EL (cell line): ENCODE measurements at places on chromosomes 5 and 9.

DNA sequence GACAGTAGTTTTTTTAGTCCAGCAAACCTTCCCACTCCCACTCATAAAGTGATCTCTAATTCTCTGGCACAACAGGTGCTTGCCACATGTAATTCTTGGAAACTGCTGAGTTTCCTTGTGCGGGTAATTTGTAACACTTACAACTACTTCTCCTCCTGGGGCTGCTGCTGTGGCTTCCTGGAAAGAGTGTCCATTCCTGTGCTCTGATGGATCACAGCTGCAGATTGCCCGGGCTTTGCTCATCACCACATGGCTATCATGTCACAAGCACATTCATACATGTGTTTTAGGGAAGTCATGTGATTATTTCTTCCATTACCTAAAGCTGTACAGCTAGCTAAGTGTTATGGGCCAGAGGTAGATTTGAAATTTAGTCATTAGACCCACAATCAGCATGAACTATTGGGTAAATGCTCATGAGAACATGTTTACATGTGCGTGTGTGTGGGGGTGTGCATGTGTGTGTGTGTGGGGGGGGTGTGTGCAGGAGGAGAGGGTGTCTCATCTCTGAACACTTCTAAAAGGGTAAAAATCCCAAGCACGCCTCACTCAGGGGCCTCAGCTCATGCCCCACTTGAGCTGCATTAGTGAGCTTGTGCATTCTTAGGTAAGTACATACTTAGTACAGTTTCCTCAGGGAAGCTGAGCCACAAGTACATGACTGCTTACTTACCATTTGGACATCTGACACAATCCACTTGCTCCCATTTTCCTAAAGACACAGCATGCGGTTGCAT lies 118.1 kb upstream of the CCDC112 start:
- DNase-seq, result peak; percentile 90

DNA sequence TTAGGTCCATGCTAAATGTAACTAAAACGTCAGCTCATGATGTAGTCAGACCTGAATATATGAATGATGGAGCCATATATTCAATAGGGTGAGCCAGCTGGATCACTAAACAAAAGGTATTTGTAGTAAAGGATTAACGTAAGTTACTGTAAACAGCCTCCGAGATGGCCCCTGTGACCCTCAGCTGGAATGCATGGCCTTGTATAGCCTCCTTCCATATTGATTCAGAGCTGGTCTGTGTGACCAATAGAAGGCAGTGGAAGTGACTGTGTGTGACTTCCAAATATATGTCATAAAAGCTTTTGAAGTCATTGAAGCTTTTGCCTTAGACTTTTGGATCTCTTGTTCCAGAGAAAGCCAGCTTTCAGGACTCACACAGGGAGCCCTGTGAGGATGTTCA lies 154.4 kb upstream of the CHD1 start:
- no peak for DNase-seq

- no peak for DNase-seq
Measured at GRCh38 chr9:75990576-75991304, 100.3 kb downstream of the PCSK5 start.

GRCh38 chr9:86352440-86353077 lies 1.7 kb downstream of the TUT7 start:
- peak; percentile 25 for DNase-seq

DNA sequence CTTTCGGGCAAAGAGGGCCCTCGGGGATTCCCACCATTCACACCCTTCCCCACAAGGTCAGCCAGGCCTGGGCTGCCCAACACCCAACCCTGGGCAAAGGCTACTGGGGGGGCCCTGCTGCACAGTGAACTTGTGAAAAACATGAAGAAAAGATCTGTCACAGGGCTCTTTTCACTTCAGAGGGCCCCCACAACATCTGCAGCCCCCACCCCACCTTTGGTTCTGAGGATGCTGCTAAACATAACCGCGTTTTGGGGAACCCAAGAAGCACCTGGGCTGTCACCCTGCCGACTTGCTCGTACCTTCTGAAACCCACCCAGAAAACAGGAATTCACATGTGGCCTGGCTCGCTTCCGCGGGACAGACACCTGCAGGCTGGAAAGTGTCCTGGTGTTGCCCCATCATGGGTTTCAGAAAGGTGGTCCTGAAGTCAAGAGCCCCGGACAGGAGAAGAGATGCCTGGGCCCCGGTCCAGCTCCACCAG lies 29.3 kb downstream of the B4GALT1 start:
- no peak for DNase-seq

- DNase-seq, result peak; percentile 87
Measured at GRCh38 chr9:35790385-35791296, 750 bp upstream of the NPR2 start.

DNA sequence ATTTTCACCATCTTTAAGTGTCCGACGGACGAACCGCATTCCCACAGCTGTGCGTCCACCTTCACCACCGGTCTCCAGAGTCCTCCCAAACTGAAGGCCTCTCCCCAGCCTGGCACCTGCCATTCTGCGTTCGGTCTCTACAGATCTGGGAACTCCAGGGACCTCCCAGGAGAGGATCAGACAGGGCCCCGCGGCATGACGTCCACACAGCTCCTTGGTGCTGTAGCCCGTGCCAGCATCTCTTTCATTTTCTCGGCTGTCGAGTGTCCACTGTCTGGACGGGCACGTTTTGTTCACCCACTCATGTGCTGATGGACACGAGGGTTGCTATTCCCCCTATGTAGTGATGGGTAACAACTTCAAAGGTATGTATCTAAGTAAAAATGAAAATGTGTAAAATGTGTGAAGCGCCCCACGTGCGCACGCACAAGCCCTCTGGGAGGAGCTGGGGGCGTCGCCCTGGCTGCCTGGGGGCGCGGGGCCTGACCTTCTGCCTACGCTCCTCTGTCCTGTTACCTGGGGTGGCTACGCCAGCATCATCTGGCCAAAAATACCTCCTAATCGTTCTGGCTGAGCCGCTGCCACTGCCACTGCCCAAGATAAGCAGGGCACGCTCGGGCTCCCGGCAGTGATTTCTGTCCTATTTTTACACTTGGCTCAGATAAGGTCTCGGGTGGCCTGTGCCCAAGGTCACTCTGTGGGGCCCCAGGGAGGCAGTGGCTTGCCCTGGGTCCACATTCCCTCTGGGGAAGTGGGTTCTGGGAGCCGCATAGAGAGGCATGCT lies 10.8 kb upstream of the SLC12A7 start:
- no peak for DNase-seq

- no peak for DNase-seq
Measured at GRCh38 chr5:115541611-115542010, 3.0 kb downstream of the FEM1C start.

GRCh38 chr5:35302544-35302943 lies 72.3 kb upstream of the PRLR start:
- no peak for DNase-seq

DNA sequence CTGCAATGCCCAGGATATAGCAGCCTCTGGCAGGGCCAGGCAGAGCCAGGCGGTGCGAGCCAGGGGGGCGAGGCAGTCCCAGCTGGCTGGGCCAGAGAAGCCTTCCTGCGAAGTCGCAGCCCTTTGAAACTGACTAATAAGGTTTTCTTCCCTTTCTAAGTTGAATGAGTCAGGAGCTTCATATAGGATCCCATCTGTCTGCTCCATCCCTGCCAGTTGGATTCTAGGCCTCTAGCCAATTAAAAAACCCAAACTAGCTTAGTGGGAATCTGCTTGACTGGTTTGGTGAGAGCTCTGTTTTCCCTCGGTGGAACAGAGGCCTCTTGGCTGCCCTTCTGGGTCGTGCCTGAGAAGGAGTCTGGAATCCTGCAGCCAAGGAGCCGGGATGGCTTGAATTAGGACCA lies 70.1 kb upstream of the RAPGEF1 start:
- peak; percentile 13 for DNase-seq

- no peak for DNase-seq
Measured at GRCh38 chr5:167840527-167841130, 450.8 kb upstream of the WWC1 start.

DNA sequence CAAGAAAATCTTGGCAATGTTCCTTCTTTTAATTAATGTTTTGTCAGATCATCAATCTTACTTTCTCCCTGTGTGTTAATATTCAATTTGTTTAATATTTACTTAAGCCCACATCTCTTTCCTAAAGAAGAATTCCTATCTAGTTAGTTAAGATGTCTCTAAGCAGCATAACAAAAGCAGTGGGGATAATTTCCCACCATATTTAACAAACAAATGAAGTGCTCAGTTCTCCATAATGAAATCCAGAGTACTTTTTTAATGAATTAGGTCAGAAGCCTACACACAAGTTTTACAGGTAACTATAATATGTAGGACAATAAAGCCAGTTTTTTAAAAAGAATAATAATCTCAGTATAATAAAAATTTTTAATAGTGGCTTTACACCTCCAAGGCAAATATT lies 1918.8 kb downstream of the EFNA5 start:
- no peak for DNase-seq

- peak; percentile 69 for DNase-seq
Measured at GRCh38 chr5:137190441-137190840, 308.7 kb downstream of the SPOCK1 start.

- no peak for DNase-seq
Measured at GRCh38 chr9:137479892-137480685, 21.0 kb upstream of the NSMF start.

DNA sequence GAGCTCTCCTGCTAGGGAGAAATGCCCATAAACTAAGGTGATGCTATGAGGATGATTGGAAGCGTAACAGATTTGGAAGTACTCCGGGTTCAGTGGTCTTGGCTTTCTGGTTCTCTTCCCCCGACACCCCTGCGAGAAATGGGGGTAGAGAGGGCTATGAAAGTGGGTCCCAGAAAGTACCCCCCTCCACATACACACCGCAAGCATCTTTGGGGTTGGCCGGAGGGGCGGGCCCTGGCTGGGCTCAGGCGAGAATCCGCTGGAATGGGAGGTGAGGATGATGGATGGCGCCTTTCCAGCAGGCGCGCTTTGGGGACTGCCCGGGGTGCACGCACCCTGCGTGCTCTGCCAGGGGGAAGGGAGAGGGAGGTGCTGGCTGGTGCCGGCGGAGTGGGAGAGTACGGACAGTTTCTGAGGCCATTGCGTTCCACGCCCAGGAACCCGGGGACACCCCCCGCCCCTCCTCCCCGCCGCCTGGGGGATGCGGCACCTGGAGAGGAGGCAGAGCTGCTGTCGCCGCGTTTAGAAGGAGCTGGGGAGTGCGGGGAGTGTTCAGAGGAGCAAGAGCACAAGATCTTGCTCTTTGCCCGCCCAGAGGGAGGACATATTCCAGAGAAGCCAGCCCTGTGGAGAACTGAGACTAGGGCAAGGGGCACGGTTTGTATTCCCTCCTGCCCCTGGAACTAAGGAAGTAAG lies 1.9 kb downstream of the PCSK5 start:
- DNase-seq, result no peak

DNA sequence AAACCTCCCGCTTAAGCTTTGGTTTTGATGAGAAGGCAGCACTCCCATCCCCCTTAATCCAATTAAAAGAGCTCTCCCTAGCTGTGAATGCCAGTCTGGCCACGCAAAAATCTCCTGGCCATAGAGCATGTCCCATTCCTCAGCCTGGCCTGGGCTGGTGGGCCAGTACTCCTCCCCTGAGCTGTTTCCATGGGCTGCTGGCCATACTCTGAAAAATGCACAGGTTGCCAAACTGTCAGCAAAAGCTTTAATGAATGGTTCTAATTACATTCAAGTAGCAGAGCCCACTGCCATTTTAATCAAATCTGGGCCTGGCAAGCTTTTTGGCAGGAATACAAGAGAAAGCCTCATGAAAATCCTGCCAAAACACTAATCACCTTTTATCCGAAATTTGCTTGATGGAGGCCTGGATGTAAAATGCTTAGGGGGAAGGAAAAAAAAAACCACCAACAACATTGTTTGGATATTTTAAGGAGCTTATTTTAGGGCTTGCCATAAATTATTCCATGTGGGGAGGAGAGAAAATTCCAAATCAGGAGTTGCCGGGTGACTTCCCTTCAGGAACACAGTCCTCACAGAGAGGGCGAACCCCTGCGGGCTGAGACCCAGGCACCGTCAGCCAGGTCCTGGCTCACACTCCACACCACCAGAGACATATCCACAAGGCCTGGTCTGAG lies 243.3 kb downstream of the SEC61B start:
- DNase-seq, result no peak

- no peak for DNase-seq
Measured at GRCh38 chr9:99859243-99859980, 37.7 kb downstream of the NR4A3 start.

DNA sequence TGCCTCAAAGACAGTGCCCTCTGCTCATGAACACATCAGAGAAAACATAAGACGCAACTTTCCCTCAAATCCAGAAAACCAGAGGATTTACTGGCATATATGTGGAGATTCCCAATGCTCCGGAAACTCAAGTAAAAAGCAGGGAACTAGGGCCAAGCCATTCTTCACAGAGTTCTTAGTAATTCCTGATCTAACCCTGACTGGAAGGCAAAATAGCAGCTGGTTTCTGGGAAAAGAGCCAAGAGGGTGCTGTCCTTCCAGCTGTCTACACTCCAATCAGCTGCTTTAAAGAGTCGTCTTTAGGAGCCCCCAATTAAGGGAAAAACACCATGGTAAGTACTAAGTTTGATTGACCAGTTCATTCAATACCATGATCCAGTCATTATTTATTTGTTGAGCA lies 49.6 kb downstream of the GNA14 start:
- DNase-seq, result peak; percentile 41

- no peak for DNase-seq
Measured at GRCh38 chr9:14654932-14655331, 38.3 kb downstream of the ZDHHC21 start.

DNA sequence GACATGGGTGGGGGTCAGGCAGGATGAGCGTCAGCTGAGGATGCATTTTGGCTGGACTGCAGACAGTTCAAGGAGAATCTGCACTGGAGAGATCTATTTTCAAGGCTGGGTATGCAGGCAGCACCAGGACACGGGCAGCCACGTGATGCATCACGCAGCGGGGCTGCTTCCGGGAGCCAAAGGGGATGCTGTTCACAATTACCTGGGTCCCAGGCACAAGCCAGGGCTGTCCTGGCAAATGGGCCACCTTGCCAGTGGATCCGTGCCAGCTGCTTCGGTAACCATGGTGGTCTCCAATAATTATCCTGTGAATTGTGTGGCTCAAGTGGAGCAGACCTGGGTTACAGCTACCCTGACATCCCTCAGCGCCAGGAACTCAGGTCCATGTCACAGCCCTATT lies 17.5 kb downstream of the DBH start:
- no peak for DNase-seq

DNA sequence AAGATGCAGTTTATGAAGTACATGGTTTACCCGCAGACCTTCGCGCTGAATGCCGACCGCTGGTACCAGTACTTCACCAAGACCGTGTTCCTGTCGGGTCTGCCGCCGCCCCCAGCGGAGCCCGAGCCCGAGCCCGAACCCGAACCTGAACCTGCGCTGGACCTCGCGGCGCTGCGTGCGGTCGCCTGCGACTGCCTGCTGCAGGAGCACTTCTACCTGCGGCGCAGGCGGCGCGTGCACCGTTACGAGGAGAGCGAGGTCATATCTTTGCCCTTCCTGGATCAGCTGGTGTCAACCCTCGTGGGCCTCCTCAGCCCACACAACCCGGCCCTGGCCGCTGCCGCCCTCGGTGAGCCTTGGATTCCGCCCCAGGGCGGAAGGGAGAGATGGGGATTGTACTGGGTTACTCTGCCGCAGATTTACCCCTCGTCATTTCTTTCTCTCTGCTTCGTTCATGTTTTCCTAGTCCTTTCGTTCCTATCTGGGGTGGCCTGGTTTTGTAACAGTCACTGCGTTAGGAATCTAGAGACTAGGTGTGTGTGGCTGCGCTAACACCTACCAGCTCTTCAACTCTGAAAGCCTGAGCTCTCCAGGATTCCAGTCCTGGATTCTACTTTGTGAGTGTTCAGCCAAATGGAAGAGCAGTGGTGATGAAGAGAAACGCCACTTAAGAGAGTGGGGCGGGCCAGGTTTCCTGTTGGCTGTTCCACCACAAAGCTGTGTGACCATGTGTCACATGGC lies 638 bp downstream of the MRPS30 start:
- DNase-seq, result peak; percentile 61
